ENCODE measurements at places on chromosomes 11 and 22. TPM values are rescaled to one million over a fixed set of nuclear protein-coding genes. Genes with fewer than 3 reads are reported as not detected.
A peak's percentile ranks its signal among the peaks of the same experiment; 100 is the strongest.

- no peak for DNase-seq
Measured at GRCh38 chr11:46381819-46382645, 563 bp downstream of the MDK start.

Gene CNIH2
- total RNA-seq: 1.1 TPM

GRCh38 chr11:64569300-64569970 lies 21.6 kb upstream of the SLC22A12 start:
- no peak for DNase-seq

DNA sequence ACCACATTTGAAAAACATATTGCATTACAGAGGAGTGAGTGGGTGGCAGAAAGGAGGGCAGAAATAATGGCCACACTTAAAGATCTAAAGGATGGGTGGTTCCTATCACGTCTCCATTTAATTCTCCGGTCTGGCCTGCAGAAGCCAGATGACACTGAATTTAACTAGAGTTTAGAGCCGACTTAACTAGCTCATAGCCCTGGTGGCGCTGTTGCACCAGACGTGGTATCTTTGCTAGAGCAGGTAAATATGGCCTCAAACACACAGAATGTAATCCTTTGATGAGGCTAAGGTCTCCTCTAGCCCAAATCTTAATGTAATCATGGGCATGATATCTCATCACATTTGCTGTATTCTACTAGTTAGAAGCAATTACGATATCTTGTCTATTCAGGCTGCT lies 51.5 kb upstream of the GAL start:
- no peak for DNase-seq

DNA sequence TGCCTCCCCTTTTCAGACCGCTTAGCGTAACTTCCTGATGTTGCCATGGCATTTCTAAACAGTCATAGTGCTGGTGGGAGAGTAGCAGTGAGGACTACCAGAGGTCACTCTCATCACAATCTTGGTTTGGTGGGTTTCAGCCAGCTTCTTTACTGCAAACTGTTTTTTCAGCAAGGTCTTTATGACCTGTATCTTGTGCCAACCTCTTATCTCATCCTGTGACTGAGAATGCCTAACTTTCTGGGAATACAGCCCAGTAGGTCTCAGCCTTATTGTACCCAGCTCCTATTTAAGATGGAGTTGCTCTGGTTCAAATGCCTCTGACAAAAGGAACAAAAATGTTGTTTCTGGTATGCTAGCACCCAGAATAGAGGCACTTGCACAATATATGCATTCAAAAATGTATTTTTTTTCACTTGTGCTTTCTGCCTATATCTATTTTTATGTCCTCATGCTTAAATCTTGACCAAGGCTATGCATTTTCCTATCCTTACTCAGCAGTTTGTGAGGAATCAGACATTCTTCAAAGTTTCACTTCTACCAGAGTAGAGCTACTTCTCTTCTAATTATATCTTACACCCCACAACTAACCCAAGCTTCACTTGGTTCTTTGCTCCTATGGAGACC lies 16.1 kb upstream of the OR51M1 start:
- DNase-seq: no peak

DNA sequence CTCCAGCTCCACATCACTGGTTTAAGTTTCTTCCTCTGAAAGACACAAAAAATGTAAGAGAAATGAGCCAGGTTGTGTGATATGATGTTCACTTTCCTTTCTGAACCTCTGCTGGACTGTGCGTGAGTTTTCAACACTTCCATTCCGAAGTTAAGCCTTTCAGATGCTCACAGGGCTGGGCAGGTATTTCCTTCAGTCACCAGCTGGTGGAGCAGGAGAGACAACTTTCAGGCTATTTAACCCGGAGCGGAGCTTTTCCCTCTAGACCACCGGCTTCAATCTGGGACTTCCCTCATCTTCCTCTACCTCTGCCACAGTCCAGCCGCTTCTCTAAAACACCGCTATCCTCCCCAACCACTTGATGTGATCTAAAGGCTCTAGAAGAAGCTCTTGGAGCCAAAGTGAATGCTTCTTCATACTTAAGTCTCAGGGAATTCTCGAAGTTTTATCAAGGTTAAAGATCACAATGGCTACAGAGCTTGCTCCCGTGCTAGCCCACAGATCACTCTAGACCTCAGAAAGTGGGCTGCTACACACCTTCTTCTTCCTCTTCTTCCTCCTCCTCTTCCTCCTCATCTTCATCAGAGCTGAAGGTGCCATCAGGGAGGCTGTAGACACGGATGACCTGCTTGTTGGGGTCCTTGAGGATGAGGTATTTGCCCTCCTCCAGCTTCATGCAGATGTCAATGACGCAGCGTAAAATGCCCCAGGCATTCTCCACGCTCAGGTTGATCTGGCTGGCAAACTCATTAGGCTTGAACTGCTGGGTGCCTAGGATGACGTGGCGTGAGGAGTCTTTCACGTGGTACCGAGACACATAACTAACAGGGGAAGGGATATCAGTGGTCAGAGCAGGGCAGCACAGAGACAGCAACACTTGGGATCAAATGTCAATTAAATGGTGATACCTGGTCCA lies 4.4 kb upstream of the FOXRED2 start:
- DNase-seq: no peak

Gene PGM2L1
- 14.1 TPM for total RNA-seq

GRCh38 chr22:36065775-36066544 lies 37.3 kb upstream of the RBFOX2 start:
- DNase-seq: peak; percentile 64

Gene SLN
- 28.1 TPM for total RNA-seq

GRCh38 chr11:32580967-32581366 lies 2.7 kb upstream of the EIF3M start:
- DNase-seq: no peak

GRCh38 chr11:119803139-119803538 lies 74.1 kb upstream of the NECTIN1 start:
- no peak for DNase-seq

DNA sequence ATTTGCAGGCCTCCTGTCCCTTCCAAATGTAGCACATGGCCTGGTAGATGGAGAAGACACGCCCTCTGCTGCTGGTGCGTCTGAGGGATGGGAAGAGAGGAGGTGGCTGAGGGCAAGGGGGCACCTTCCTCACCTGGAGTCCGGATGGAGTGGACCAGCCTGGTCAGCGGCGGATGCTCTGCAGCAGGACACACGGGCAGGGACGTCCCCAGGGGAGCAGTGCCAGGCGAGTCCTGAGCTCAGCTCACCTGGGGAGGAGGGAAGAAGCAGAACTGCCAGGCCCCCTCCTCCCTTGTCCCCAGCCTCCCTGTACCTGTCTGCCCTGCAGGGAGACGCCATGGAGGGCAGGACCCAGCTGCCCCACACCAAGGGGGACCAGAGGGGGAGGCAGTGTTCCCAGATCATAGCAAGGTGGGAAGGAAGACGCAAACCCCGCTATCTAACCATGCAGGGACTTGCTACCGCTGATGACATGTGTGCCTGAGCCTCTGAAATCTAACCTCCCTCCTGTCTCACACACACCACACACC lies 1495.9 kb downstream of the BRD1 start:
- no peak for DNase-seq

Gene SYT12
- 0.26 TPM for total RNA-seq

- no peak for DNase-seq
Measured at GRCh38 chr22:30033901-30034300, 46.4 kb upstream of the HORMAD2 start.

DNA sequence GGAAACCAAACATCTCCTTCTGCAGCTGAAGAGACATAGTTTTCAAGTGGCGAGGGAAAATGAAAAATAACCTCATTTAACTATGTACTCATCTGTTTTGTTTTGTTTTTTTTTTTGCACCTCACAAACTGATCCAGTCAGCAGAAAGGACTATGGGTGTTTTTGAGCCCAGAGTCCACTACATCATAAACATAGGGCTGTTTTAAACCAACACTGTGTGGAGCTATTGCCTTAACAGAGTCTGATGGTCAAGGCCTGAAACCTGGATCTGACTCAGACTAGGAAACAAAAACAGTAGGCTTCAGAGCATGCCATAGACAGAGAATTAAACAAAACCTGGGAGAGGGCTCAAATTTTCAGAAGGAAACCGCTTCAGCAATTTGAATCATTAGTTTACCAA lies 99.3 kb upstream of the FSHB start:
- DNase-seq: no peak

GRCh38 chr11:123683428-123684170 lies 29.2 kb upstream of the SCN3B start:
- no peak for DNase-seq

Gene JAML
- total RNA-seq: 6.5 TPM

DNA sequence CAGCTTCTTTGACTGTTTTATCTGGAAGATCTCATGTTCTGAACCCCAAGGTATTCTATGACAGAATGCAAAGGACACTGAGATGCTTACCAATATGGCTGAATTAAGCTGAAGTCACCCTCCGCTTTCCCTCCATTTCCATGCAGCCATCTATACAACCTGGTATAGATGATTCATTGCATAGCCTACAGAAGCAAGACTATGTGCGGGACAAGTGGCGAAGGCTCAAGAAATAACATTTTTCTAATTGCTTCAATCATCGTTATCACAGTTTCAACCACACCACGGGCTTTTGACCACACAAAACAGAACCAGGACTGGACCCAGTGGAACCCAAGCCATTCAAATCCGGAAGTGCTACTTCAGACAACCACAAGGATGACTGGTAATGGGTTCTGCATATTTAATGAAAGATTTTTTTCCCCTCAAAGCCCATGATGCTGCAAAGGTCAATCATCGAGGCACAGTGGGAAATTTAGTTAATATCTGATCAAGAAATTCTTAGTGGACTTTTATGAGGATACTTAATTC lies 61.9 kb downstream of the CD44 start:
- DNase-seq: no peak

Gene DCDC1
- total RNA-seq: 1.2 TPM

GRCh38 chr11:34067383-34068065 lies 16.0 kb downstream of the CAPRIN1 start:
- DNase-seq: no peak

DNA sequence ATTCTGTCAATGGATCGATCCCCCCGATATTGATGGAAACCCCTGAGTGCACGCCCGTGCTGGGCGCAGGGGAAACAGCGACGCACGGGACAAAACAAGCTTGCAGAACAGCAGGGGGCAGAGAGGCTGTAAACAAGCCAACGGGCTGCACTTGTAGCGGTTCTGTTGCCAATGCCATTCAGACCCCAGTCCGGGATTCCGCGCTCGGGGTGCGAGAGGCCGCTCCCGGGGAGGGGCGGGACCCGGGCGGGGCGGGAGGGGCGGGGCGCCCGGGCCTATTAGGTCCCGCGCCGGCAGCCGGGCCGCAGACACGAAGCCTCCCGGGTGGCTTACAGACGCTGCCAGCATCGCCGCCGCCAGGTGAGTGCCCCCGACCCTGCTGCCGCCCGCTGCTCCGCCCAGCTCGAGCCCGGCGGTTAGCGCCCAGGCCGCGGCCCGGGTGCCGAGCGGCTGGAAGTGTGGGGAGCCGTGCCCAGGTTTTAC lies at the start of gene BIK:
BIK (plus strand) TSS at position 307 of the 483 bp plus-strand sequence. CDS start 13,273 bp downstream, outside the sequence.
- DNase-seq: no peak

DNA sequence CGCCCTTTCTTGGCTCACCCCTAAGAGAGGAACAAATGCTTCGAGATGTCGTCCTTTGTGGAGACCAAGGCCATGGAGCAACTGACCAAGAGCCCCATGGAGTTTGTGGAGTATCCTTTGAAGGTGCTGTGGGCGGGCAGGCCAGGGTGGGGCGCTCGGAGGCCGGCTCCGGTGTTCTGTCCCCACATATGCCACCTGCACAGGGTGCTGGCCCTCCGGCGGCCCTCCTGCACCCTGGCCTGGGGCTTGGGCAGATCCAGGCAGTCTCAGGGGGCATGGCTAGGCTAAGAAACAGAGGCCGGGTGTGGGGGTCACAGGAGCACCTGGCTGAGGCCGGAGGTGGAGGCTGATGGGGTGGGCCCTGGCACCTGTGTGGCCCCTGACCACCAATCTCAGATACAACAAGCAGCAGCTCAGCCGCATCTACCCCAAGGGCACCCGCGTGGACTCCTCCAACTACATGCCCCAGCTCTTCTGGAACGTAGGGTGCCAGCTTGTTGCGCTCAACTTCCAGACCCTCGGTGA lies 10.3 kb downstream of the PLCB3 start:
- no peak for DNase-seq

Gene IGF2
- 362 TPM for total RNA-seq

DNA sequence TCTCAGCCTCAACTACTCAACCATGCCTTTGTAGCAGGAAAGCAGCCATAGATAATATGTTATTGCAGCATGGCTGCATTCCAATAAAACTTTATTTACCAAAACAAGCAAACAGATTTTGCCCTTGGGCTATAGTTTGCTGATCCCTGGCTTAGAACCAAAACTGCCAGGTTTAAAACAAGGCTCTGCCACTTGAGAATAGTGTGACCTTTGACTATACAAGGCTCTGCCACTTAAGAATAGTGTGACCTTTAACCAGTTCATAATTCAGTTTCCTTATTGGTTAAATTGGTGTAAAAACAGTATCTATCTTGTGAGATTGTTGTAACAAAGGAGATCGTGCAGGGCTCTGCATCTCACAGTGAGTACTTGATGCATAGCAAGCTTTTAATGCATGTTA lies 217.3 kb upstream of the MTNR1B start:
- no peak for DNase-seq

Gene C11orf86
- total RNA-seq: not detected
